ENCODE measurements at places on chromosomes 16 and 17.

GRCh38 chr16:51149251-51149661 lies 1.8 kb downstream of the SALL1 start:
- DNase-seq, result no peak

GRCh38 chr16:86289907-86290306 lies 220.4 kb upstream of the FOXF1 start:
- DNase-seq, result no peak

DNA sequence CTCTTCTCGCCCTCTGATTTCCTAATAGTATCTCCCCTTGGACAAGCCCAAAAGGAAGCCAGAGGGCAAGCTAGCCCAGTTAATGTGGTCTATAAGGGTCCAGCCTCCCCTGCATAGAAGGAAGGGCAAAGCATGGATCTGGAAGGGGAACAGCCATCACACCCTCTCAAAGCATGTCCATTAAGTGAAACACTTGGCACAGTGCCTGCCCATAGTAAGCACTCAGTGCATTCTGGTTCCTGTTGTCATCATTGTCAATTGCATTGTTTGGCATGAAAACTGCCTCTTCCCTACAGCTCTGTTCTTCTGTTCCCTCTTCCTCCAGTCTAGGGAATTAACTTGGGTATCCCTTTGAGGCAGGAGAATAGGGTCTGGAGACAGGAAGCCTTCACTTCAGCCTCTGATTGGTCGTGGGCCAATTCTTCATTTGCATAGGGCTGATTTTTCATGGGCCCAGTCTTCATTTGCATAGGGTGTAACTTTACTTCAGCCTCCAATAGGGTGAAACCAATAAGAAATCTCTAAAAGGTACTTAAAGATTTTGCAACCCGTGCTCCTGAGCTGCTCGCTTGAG lies 81.4 kb downstream of the C17orf67 start:
- DNase-seq, result no peak

- DNase-seq, result no peak
Measured at GRCh38 chr17:65194670-65195334, 57.6 kb downstream of the RGS9 start.

- DNase-seq, result no peak
Measured at GRCh38 chr17:59807892-59808509, 84.7 kb downstream of the TUBD1 start.

DNA sequence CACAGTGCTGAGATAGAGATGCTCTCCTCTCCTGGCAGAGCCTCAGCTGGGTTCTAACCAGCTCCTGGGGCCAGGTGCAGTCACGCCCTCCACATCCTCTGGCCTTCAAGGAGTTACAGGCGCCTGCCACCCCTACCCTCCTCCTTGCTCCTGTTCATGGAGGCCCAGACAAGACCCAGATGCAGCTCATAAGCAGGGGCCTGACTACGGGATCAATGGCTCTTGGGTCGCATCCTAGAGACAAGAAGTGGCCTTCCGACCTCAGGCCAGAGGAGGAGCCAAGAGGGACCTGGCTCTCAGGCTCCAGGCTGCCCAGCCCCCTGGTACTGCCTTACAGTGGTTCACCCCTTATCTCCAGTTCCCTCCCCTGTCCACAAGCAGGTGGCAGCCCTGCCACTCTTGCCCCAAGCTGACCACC lies 23.0 kb downstream of the ARHGAP27 start:
- DNase-seq, result no peak

DNA sequence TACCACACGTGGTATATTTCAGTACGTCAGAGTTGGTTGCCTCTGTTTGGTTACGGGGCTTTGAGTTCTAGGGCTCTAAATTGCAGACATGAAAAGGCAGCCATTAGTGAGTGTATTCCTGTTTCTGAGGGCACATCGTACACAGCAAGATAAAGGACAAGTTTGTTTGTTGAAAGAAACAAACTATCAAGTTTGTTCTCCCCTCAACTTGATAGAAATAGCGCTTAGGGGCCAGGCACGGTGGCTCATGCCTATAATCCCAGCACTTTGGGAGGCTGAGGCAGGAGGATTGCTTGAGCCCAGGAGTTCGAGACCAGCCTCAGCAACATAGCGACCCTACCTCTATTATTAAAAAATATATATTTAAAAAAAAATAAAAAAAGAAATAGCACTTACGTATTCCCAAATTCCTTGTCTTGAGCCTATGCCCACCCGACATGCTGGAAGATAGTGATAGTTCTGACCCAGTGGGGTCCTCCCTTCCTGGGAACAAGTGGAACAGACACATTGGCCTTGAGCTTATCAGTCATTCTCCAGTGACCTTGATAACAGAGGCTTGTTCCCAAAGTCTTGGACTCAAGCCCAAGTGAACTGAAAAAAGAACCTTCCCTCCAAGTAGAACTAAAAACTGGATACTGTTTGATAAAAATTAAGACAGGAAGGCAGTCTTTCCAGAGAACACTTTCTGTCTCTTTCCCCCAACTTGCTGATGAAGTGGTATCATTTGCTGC lies 139.9 kb upstream of the CACNG3 start:
- DNase-seq, result no peak

GRCh38 chr17:2935632-2936031 lies 127.8 kb downstream of the OR1D5 start:
- DNase-seq, result no peak

DNA sequence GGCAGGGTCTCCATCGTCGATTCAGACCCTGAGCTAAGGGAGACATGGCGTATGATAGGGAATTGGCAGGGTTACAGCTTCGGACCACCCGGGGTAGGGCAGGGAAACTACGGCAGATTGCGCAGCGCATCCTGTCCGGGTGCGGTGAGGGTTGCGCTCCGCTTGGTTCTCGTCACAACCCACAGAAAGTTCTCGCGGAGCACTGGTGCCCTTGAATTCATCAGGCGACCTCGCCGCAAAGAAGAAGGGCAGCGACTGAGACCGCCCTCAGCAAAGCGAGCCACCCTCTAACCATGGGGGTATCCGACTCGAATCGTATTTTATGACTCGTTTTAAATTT lies 1.2 kb downstream of the HS3ST3B1 start:
- peak; percentile 34 for DNase-seq

DNA sequence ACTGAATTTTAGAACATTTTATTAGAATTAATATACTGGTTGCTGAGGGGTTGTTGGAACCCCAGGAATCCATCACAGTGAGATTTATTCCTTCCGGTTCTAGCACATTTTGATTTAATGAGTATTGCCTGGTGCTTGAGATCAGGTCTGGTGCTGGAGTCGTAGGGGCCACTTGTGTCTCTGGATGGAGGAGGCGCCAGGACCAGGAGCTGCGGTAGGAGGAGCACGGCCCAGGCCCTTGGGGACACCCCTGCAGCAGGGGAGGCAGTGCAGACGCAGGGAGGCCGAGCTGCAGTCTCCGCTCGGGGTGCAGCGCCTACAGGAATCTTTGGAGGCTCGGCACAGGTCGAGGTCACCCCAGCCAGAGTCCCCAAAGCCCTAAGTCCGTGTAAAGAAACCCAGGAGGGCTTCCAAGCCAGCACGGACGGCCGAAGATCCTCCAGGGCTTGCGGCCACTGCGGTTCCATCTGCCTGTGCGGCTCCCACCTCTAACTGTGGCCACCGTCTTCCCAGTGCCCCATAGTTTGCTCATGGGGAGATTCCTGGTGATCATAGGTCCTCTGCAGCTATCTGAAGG lies 66.2 kb upstream of the CREBBP start:
- DNase-seq, result no peak

DNA sequence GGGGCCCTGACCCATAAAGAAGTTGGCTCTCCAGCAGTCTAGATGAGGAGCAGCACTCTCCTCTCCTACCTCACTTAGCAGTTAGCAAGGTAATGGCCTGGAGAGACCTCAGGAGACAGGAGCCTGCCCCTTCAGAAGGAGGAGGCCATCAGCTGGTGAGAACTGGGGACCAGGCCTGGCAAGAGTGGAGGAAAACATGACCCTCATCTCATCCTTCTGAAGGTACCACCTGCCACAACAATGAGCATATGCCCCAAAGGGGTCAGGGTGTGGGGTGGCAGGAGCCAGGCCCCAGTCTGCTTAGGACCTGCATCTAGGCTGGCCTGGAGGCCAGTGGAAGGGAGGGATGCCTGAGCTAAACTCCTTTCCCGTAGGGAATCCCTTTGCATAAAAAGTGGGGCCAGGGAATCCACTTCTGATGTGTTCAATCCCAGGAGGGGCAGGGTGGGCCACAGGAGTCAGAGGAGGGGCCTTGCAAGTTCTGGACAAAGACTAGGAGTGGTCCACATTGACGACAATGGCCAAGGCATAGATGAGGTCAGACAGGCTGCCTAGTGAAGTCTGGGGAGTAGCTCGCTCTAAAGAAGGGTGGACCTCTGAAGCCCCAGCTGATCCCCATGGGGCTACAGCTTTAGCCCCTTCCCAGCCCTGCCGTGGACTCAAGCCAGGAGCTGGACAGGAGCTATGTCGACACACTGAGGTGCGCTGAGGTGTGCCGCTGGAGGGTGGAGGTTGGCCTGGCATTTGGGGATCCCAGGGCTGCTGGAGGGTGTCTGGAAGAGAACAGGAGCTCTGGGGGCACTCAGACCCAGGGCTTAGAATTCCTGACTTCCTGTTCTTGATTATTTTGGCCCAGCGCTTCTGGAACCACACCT lies 986 bp downstream of the SEBOX start:
- DNase-seq, result no peak

- DNase-seq, result no peak
Measured at GRCh38 chr16:10965440-10966061, 21.2 kb downstream of the CLEC16A start.

GRCh38 chr16:56237451-56237930 lies 46.2 kb downstream of the GNAO1 start:
- DNase-seq, result no peak

- DNase-seq, result peak; percentile 72
Measured at GRCh38 chr17:39621523-39622379, 5.0 kb upstream of the PPP1R1B start.

GRCh38 chr17:78653382-78653781 lies 76.2 kb upstream of the DNAH17 start:
- no peak for DNase-seq

DNA sequence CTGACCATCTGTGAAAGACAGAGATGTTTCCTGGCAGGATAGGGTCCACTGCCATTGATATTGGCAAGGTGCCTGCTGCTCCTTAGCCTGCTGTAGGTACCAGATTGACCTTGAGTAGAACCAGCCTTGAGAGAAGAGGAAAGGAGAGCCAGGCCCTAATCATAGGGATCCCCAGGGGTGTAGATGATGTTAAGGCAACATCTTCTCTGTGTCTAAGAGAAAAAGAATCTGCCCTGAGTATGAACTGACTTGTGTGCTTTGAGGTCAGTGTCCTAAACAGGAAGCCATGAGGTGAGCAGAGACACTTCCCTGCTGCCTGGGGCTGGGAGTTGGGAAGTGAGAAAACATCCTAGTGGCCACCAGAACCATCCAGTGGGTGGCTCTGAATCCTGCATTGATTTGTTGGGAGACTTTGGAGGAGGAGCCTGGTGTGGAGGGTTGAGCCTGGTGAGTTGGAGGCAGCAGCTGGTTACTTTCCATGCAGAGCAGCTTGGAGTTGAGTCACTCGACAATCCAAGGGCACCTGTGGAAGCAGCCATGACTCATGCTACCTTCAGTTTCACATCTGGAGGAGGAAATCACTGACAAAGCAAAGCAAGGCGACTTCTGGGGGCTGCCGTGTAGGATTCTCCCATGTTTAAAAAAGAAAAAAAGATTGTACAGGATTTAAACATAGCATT lies 47.8 kb downstream of the BMERB1 start:
- no peak for DNase-seq

DNA sequence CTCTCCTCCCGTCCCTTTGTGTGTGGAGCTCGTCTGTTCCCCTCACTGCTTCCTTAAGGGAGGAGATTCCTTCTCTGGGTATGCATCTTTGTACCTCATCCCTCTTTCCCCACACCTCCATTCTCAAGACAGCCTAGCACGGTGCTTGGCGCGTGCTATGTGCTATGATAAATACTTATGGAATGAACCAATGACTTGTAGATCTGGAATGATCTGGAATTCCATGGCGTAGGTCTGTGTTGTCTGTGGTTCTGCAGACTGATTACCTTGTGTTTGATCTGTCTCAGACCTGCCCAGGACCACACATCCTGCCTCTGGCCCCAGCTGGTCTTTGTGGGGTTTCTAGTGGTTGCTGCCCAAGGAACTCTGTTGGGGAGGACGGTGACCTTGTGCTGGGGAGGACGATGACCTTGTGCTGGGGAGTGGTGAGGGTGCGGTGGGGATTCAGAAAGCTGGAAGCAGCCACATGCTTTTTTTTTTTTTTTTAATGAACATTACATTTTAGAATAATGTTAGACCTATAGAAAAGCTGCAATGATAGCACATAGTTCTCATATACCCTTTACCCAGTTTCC lies 33.5 kb upstream of the ETV4 start:
- DNase-seq, result no peak

DNA sequence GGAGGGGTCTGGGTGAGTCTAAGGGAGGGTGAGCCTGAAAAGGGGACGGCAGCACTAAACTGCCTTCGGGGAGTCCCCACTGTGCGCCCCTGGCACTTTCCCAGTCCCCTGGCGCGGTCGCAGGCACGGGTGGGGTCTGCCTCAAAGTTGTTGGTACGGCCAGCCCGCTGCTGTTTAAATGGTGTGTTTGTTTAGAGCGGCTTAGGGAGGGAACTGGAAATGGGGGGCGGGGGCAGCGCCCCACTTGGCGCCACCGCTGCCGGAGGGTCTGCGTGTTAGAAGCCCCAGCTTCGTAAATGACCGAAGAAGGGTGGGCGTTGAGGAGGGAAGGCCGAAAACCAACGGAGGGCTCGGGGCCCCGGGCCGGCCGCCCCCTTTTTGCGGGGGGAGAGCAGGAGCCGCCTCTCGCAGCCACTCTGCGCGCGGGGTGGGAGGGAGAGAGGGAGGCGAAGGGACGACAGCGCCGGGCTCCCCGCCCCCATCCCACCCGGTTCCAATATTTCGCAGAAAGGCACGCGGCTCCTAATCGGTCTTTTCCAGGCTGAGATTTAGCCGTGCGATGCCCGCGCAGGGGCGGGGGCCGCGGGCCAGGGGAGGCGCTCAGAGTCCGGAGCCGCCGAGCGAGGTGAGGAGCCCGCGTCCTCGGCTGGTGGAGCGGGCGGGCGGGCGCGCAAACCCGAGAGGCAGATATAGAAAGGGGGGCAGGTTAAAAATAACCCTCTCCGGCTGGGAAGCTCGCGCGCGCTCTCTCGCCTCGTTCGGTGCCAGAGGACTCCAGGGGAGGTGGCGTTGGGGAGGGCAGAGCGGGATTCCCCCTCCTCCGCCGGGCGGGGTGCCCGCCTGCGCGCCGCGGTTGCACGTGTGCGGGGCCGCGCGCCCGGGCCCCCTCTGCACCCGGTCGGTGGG lies 54.9 kb downstream of the SREBF1 start:
- peak; percentile 26 for DNase-seq

- no peak for DNase-seq
Measured at GRCh38 chr16:66926961-66927436, 1.7 kb upstream of the RRAD start.

All from T follicular helper cell (primary cell).